ENCODE measurements at places on chromosomes 11 and 22. TPM values are rescaled to one million over a fixed set of nuclear protein-coding genes. Genes with fewer than 3 reads are reported as not detected.

The ZBTB3 gene
- total RNA-seq, result 9.5 TPM

The KCNQ1OT1 gene
- total RNA-seq, result 3.9 TPM

The ADM2 gene
- 0.16 TPM for total RNA-seq

The MTNR1B gene
- not detected for total RNA-seq

The TBX1 gene
- 0.32 TPM for total RNA-seq

The TTLL1 gene
- total RNA-seq, result 17.7 TPM

The TRIM49B gene
- total RNA-seq, result not detected

The DNAJB7 gene
- not detected for total RNA-seq

The PHOX2A gene
- not detected for total RNA-seq

The SNX32 gene
- 4.0 TPM for total RNA-seq

The MUC5AC gene
- total RNA-seq, result not detected

The APLNR gene
- not detected for total RNA-seq

The GGT1 gene
- total RNA-seq, result 0.95 TPM

The WNT11 gene
- not detected for total RNA-seq

The DBX1 gene
- total RNA-seq, result not detected

The CTNND1 gene
- total RNA-seq, result 75.2 TPM

The UBQLN3 gene
- 0.16 TPM for total RNA-seq

The CELSR1 gene
- 1.4 TPM for total RNA-seq

The APOBEC3H gene
- total RNA-seq, result 0.34 TPM

The JOSD1 gene
- total RNA-seq, result 33.3 TPM

The OR8D4 gene
- total RNA-seq, result not detected

The MRGPRX3 gene
- not detected for total RNA-seq

The RRP8 gene
- total RNA-seq, result 6.9 TPM

The RASSF10 gene
- not detected for total RNA-seq

The GAB2 gene
- 14.1 TPM for total RNA-seq

The PIWIL4 gene
- total RNA-seq, result 5.1 TPM

The OR8B3 gene
- not detected for total RNA-seq

The ANO5 gene
- not detected for total RNA-seq

The KAT5 gene
- total RNA-seq, result 39.7 TPM

The PLEKHA7 gene
- 0.17 TPM for total RNA-seq

The HSD17B12 gene
- 49.2 TPM for total RNA-seq

The RIMBP3B gene
- under 0.01 TPM for total RNA-seq

Data from bronchial smooth muscle cell (primary cell).